ENCODE measurements at places on chromosomes 3 and 15.
A peak's percentile ranks its signal among the peaks of the same experiment; 100 is the strongest.

DNA sequence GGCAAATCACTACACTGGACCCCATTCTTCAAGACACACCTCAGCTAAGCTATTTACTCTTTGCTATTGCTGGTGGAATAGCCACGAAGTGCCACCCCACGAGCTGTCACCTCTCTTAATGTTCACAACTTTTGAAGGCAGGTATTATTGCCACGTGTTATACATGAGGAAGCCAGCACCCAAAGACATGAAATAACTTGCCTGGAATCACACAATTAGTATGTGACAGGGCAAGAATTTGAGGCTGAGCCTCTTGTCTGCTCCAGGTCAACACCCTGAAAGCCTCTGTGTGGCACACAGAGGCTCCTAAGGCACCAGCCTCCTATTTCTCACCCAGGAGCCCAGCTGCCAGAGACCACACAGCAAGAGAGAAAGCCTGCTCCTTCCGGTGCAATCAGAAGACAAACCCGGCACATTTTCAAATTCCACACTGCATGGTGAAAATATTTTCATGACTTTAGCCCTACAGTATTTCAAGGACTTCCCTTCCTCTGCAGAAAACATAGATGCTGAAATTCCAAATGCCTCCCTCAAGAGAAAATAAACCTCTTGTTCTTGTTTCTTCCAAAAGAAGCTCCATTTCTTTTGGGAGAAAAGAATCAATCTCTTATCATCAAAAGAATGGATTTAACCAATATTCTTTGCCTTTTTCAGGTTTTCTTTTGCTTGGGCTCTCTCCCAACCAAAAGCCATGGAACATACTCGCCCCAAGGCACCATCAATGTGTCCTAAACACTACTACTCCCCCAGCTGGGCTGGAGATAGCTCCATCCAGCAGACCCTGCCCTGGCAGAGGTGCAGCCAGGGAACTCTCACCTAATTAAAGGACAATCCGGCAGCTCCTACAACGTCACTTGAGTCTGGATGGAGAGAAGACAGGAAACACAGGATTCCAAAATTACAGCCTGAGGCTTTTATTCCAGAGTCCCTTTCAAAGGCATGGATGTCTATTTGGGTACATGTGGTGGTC is 84.7 kb upstream of the THBS1 start:
- no peak overlapping the region for H3K4me3 ChIP-seq
- H3K27ac ChIP-seq: no peak overlapping the region
- no peaks in the 10 kb centered on the region for H3K27me3 ChIP-seq
- DNase-seq: no peak
- no peaks in the 10 kb centered on the region for H3K36me3 ChIP-seq
- no peaks in the 10 kb centered on the region for H3K4me1 ChIP-seq

GRCh38 chr3:197202694-197203093 is 95.7 kb downstream of the DLG1 start:
- H3K27ac ChIP-seq: no peak overlapping the region
- no peak overlapping the region for H3K4me3 ChIP-seq
- DNase-seq: no peak
- no peaks in the 10 kb centered on the region for H3K27me3 ChIP-seq

DNA sequence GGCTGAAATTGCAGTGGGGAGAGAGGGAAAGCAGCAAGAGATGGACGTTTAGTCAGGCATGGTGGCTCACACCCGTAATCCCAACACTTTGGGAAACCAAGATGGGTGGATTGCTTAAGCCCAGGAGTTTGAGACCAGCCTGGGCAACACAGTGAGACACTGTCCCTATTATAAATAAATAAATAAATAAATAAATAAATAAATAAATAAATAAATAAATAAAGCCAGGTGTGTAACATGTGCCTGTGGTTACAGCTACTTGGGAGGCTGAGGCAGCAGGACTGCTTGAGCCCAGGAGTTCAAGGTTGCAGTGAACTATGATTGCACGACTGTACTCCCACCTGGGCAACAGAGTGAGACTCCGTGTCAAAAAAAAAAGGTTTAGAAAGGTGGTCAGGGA is 54.0 kb upstream of the ARPP19 start:
- H3K27me3 ChIP-seq: no peaks in the 10 kb centered on the region
- H3K4me3 ChIP-seq: no peak overlapping the region
- DNase-seq: no peak

GRCh38 chr3:52791366-52791765 is 3.2 kb upstream of the ITIH3 start:
- H3K36me3 ChIP-seq: no peaks in the 10 kb centered on the region
- H3K4me3 ChIP-seq: no peak overlapping the region
- no peak overlapping the region for H3K27ac ChIP-seq
- H3K27me3 ChIP-seq: no peaks in the 10 kb centered on the region
- no peak for DNase-seq
- H3K4me1 ChIP-seq: no peaks in the 10 kb centered on the region

DNA sequence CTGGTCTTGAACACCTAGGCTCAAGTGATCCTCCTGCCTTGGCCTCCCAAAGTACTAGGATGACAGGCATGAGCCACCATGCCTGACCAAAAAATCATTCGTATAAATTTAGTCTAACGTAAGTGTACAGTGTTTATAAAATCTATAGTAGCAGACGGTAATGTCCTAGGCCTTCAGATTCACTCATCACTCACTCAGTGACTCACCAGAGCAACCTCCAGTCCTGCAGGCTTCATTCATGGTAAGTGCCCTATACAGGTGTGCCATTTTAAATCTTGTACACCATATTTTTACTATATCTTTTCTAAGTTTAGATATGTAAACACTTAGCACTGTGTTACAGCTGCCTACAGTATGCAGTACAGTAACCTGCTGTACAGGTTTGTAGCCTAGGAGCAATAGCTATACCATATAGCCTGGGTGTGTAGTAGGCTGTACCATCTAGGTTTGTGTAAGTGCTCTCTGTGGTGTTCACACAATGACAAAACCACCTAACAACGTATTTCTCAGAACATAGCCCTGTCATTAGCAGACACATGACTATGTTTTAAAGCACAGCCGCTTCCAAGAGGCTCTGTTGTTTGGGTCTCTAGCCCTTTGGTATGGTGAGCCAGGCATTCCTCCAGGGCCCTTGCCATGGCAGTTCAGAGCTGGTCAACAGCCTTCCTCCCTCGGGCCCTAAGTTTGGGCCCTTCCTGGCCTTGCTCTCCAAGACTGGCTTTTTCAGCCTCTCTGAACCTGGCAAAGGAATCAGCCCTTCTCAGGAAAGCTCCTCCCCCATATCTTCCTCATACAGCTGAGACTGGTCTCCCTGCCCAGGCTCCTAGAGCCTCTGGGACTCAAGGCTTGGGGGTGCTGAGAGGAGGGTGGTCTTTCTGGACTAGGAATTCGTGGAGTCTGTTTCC is 1.9 kb upstream of the CCDC9B start:
- DNase-seq: no peak
- H3K27ac ChIP-seq: no peak overlapping the region
- H3K4me1 ChIP-seq: no peaks in the 10 kb centered on the region

- no peak overlapping the region for H3K4me3 ChIP-seq
- H3K27me3 ChIP-seq: no peaks in the 10 kb centered on the region
- H3K36me3 ChIP-seq: no peaks in the 10 kb centered on the region
- DNase-seq: no peak
Observed at GRCh38 chr3:39592311-39593050, 125.0 kb downstream of the MOBP start.

- H3K27ac ChIP-seq: no peak overlapping the region
- no peaks in the 10 kb centered on the region for H3K4me1 ChIP-seq
- DNase-seq: no peak
Observed at GRCh38 chr15:37582852-37583251, 351.6 kb upstream of the TMCO5A start.

GRCh38 chr15:91072161-91072560 is 27.9 kb upstream of the SV2B start:
- H3K36me3 ChIP-seq: no peaks in the 10 kb centered on the region
- no peak overlapping the region for H3K4me3 ChIP-seq
- H3K27ac ChIP-seq: no peak overlapping the region
- H3K27me3 ChIP-seq: peaks cover 18% of the 10 kb centered on the region

DNA sequence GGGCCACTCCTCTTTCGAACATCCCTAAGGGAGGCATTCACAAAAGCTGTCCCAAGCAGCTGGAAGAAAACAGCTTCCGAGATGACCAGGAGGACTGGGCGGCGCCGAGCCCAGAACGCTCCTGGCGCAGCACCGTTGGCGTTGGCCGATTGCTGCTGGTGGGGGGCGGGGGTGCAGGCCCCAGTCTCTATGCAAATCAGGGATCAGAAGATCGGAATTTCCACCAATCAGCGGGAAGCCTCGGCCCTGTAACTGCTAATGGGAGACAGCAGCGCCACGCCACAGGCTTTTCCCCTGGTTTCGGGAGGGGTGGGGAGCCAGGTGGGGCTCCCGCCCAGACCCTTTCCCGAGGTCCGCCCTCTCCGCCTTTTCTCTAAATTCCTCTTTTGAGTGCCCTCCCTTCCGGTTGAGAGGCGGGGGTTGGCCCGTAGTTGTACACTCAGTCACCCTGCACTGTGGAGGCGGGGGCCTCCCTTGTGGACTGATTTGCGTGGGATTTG is 27.0 kb downstream of the HMCES start:
- peaks cover 19% of the 10 kb centered on the region for H3K4me1 ChIP-seq
- peaks cover 9% of the 10 kb centered on the region for H3K36me3 ChIP-seq
- H3K27me3 ChIP-seq: no peaks in the 10 kb centered on the region
- DNase-seq: no peak

GRCh38 chr3:115082260-115082659 is 64.8 kb downstream of the ZBTB20 start:
- DNase-seq: no peak
- peaks cover 5% of the 10 kb centered on the region for H3K36me3 ChIP-seq
- no peaks in the 10 kb centered on the region for H3K27me3 ChIP-seq
- H3K4me1 ChIP-seq: peaks cover 26% of the 10 kb centered on the region
- H3K4me3 ChIP-seq: no peak overlapping the region

GRCh38 chr3:196554205-196554604 is 14.1 kb downstream of the WDR53 start:
- H3K4me1 ChIP-seq: peaks cover 22% of the 10 kb centered on the region
- no peaks in the 10 kb centered on the region for H3K36me3 ChIP-seq
- H3K27me3 ChIP-seq: no peaks in the 10 kb centered on the region
- H3K4me3 ChIP-seq: peak overlapping the region; percentile 34
- peak overlapping the region; percentile 64 for H3K27ac ChIP-seq

- H3K36me3 ChIP-seq: peaks cover 4% of the 10 kb centered on the region
- H3K4me1 ChIP-seq: peaks cover 45% of the 10 kb centered on the region
- H3K4me3 ChIP-seq: peak overlapping the region; percentile 78
- DNase-seq: no peak
- H3K27ac ChIP-seq: peak overlapping the region; percentile 35
Observed at GRCh38 chr3:39126532-39127071, 19.1 kb downstream of the TTC21A start.

DNA sequence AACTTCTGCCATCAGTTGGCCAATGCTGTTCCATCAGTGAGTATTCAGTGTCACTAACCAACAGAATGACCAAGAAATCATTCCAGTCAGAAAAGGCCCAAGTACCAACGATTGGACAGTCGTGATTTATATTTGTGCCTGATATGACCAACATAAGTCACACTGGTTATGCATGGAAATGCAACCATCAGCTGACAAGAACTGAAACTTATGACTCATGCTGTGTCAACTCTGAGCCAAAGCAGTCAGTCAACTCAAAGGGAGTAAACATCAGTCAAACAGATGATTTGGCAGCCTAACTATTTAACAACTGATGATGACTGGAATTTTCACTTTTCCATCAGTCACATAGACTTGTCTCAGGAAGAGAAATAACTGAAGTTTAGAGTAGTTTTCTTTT is 142.4 kb downstream of the ANXA2 start:
- peaks cover 38% of the 10 kb centered on the region for H3K27me3 ChIP-seq
- H3K27ac ChIP-seq: no peak overlapping the region
- no peak overlapping the region for H3K4me3 ChIP-seq
- DNase-seq: no peak
